Muscle of back (tissue), 13 donors: ENCODE measurements at places on chromosomes 5 and 9.

GRCh38 chr5:179119415-179120170 is 59.4 kb downstream of the ZNF354C start:
- no peak for DNase-seq

DNA sequence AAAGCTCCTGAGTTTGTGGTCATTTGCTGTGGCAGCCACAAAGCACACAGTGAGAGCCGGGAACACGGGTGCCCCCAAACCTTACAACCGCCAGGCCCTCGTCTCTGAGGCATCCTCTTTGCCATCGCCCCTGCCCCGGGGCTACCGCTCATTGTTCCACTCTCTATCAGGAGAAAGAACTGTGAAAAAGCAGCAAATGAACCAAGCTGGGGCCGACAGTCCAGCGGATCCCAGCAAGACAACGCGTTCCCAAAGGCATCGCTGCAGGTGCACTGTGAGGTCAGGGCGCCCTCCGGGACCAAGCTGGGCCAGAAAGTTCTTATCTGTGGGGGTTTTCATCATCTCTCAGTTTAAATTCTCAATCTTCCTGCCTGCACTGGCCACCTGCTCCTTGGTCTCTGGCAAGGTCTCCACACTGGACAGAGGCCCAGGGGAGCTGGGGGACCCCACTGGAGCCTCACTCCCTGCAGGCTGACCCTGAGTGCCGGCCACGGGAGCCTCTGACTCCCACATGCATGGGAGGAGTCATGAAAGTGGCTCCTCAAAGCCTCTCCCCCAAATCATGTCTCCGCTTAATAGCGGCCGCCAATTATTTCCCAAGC is 32.1 kb downstream of the VAV2 start:
- DNase-seq, result no peak

- no peak for DNase-seq
These were observed 139.2 kb upstream of the ATP10B start for GRCh38 chr5:160991205-160991604.

GRCh38 chr9:125747053-125747764 is at the start of gene PBX3:
PBX3 (plus strand) TSS chr9:125747373.
- DNase-seq, result peak; percentile 69

DNA sequence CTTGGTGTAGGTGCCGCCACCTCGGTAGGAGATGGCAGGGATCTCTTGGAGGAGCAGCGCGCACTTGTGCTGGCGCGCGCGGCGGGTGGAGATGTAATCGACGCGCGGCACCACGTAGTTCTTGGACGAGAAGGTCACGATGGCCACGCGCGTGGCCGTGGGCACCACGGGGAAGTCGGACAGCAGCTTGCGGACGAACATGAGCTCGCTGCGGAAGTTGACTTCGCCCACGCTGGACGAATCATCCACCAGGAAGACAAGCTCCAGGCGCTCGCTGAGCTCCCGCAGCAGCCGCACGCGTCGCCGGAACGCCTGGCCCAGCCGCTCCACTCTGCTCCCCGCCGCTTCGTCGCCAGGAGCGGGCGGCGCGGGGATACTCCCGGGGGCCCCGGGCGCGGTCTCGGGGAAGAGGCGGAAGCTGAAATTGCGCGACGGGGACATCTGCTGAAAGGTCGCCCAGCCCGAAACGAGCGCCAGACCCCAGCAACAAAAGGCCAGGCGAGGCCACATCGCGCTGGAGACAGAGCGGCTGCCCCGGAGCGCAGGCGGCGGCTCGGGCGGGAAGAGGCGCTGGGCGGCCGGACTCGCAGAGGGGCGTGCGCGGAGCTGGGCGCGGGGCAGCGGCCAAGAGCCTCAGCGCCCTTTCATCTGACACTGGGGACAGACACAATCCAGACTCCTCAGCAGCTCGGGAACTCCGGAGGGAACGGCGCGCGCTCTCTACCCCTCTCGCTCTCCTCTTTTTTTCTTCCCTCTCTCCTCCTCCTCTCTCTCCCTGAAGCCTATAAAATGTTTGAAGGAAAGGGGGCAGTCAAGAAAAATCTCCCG is at the start of gene SVEP1:
Gene SVEP1 (minus strand): TSS at position 708 of the 828 bp plus-strand sequence. CDS start 198 bp downstream, at position 510.
- peak; percentile 93 for DNase-seq

DNA sequence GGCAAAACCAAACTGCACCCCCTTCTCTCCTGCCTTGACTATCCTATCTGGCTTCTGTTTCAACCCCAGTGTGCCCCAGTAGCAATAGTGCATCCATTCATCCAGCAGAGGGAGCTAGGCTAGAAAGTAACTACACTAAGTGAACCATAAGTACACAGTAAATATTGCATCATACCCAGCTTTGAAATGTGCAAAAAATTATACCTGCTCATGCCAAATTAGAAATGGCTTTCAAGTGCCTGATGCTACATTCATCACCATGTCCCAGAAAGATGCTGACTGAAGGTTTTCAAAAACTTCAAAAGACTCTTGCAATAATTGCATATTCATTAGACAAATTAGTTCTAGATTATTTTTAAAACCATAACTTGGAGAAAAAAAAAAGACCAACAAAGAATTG is 153.5 kb downstream of the PRELID2 start:
- DNase-seq, result no peak

DNA sequence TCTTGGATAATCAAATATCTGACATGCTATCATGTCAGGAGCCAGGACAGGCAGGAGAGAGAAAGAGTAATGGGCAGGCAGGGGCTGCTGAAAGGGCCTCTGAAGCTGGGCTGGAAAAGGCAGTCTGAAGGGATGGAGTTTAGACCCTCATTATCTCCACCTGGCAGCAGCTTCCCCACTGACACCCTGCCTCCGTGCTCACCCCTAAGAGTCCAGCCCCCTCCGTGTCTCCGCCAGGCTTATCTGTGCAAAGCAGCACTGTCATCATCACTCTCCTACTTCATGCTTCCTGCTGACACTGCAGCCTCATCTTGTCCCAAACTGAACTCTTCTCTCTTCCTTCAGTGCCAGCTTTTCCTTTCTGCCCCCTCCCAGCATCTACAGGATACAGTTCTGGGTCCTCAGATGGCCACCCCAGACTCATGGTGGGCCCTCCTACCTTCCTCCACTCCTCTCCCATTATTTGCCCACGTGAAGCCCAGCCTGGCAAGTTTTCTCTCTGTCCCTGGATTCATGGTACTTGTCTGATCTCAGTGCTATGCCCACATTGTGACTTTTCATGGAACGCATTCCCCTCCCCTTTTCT is 70.9 kb upstream of the KLF9 start:
- DNase-seq, result no peak

DNA sequence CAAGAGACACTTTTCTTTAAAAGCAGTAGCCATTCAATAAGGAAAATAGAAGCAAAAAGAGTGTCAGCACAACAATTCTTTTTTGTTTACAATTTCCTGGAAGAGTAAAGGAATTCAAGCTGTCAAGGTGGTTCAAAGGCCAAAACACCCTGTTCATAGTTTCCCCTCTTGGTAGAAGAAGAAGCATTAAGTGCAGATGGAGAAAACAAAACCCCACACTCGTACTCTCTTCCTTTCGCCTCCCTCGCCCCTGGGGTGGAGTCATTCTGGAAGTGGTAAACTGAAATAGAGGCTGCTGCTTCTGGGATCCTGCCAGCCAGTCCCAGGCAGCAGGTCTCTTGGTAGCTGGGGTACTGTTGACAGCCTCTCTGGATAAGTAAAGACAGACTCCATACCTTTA is 105.0 kb downstream of the ANKRD55 start:
- no peak for DNase-seq

GRCh38 chr5:108818613-108819272 is 71.0 kb downstream of the FER start:
- DNase-seq, result no peak

GRCh38 chr9:87392086-87392485 is 105.6 kb upstream of the DAPK1 start:
- DNase-seq, result no peak

GRCh38 chr5:158519433-158520021 is 580.2 kb downstream of the EBF1 start:
- no peak for DNase-seq

GRCh38 chr5:154394307-154394706 is 51.5 kb upstream of the SAP30L start:
- no peak for DNase-seq

GRCh38 chr5:165014439-165014838 is 1509.0 kb downstream of the MAT2B start:
- DNase-seq, result no peak

DNA sequence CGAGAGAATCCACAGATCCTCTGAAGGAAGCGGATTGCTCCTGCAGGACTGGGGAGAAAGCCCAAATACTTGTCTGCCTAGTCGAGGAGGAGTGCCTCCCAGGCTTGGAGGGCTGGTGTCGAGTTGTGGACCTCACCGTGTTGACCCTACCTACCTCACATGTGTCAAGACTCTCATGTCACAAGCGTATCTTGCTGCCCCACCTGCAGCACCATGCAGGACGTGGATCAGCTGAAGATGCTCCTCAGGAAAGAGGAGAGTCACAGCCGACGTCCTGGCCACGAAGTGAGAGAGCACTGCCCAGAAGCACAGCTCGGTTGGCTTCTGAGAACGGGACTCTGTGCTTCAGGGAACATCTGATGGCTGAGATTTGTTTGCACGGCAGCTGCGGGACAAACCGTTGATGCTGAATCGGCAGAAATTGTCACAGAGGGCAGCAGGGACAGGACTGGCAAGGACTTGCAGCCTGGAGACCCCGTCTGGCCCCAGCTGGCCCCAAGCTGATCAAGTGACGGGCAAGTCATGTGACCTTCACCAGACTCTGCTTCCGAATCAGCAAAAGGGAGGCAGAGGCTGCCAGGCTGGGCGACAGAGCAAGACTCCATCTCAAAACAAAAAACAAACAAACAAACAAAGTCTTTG is 119.1 kb upstream of the ITGA1 start:
- DNase-seq, result peak; percentile 22
